ENCODE measurements at places on chromosomes 5 and 9. TPM values are rescaled to one million over a fixed set of nuclear protein-coding genes. Genes with fewer than 3 reads are reported as not detected.

The IFNA13 gene
- not detected for total RNA-seq

The SAPCD2 gene
- 0.39 TPM for total RNA-seq

GRCh38 chr5:150485693-150486401 is 22.1 kb upstream of the NDST1 start:
- peak; percentile 53 for DNase-seq

GRCh38 chr5:138574744-138575193 is 432 bp downstream of the HSPA9 start:
- DNase-seq, result no peak

DNA sequence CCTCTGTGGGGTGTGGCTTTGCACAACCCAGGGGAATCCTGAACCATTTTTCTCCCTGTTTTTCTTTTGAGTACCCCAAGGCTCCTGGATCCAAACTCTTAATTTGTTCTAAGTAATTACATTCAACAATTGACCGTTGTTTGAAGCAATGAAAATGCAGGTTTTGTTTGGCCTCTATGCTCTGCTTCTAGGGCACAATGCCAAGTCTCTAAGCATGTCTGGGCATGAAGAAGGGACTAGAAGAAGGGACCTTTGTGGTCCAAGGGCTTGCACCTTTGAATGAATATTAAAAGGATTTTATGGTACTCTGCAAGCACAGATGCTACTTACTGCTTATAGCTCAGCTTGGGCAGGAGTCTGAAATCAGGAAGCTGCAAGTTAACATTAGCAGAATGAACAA is 6.6 kb upstream of the ENC1 start:
- no peak for DNase-seq

GRCh38 chr5:127981498-127981897 is 102.1 kb upstream of the SLC12A2 start:
- no peak for DNase-seq

GRCh38 chr5:149537374-149537975 is 13.8 kb downstream of the CSNK1A1 start:
- DNase-seq, result no peak

- peak; percentile 80 for DNase-seq
Observed at GRCh38 chr5:14155075-14155474, 11.9 kb downstream of the TRIO start.

- no peak for DNase-seq
Observed at GRCh38 chr9:137306066-137306849, 4.2 kb upstream of the NRARP start.

DNA sequence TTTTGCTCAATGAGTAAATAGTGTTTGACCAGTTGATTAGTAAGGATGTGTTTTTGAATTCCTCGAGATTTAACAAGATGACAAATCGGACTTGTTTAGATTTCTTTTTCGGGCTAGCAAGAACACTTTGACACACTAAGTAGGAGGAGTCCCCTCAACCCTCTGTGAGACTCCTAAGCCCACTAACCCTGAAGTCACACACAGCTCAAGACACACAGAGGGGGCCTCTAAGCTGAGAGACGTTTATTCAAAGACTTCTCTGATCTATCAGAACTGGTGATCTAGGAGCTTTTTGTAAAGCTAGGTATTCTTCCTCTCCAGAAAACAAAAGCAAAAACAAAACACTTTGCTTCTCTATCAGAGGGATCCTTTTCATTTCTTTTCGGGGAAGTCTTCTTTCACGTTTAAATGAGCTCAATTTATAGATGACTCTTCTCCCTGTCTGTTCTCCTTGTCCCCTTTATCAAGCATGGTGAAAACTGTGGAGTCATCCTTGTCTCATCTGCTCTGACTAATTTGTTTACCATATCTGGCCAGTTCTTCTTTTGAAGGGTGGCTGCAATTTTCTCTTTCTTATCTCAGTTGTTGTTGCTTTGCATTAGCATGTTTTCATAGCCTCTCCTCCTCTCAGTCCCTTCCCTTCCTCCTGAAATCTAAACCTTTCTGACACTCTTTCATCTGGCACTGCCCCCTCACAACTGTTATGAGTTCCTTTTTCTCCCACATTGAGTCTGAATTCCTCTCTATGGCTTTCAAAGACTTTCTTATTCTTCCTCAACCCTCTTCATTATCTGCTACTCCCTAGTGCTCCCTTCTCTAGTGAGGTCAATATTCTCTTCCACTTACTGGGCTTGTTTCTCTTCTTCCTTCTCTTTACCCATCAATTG is 68.5 kb upstream of the RAI14 start:
- DNase-seq, result no peak

- DNase-seq, result no peak
Observed at GRCh38 chr5:64292611-64293215, 127.1 kb downstream of the RNF180 start.

DNA sequence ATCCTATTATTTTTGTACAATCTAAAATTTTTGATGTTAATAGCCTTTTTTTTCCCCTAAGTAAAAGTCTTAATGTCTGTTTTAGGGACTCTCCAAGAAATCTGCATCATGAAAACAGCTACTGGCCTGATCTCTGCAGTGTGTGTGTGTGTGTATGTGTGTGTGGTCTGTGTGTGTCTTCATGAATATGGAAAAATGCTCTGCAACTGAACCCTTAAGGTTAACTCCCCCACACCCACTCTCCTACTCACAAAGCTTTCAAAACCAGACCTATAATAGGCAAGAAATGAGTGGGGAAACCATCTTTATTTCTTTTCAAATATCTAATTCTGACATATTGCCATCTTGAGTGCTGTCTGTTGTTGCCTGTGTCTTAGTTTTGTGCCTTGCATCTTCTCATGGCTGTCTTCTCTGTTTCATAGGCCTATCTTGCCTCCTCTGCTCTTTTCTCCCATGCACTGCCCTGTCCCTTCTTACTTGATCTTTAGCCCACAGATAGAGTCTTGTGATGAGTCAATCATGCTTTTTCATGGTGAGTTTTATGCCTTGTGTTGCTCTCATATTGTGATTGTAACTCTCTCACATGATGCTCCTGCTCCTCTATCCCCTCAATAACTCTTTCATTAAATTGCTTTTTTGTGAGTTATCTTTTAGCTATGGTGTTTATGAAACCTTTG is 68.3 kb downstream of the CHSY3 start:
- no peak for DNase-seq

The ZFP37 gene
- 3.6 TPM for total RNA-seq

The CNTNAP3 gene
- 0.94 TPM for total RNA-seq

The PCDHGA6 gene
- total RNA-seq, result 2.5 TPM

DNA sequence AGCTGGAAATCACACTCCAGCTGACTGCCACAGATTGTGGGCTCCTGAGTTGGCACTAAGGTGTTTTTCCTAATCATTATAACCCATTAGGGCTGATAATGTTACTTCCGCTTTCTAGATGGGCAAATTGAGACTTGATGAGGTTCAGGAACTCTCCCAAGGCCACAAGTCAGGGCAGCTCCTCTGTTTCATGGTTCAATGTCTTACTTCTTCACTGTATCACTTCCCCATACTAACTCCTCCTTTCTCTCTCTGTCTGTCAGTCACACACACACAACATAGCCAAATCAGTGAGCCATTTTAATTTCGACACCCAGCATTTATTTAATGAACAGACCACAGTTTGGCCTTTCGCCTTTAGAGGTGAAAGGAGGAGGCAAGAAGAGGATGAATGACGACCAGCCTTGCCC is 17.8 kb upstream of the TRAF1 start:
- DNase-seq, result peak; percentile 86

GRCh38 chr5:95283761-95284571 is 928 bp downstream of the MCTP1 start:
- DNase-seq, result peak; percentile 43

DNA sequence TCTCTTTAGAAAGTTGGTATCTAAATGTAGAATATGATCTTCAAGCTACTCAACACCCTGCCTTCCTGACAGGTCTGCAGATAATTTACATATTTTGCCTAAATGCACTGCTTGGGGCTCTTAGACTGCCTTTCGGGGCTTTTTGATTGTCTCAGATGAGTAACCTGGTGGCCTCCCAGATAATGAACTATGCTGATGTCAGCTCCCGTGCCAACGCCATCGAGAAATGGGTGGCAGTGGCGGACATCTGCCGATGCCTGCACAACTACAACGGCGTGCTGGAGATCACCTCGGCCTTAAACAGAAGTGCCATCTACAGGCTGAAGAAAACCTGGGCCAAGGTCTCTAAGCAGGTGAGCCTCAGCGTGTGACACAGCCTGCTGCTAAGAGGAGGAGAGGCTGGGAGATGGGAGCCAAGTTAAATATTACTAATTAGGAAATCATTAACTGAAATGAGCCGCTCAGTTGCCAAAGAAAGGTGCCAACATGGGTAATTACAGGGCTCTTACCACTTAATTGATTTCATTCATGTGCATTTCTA is 20.8 kb upstream of the CKMT2 start:
- peak; percentile 38 for DNase-seq

DNA sequence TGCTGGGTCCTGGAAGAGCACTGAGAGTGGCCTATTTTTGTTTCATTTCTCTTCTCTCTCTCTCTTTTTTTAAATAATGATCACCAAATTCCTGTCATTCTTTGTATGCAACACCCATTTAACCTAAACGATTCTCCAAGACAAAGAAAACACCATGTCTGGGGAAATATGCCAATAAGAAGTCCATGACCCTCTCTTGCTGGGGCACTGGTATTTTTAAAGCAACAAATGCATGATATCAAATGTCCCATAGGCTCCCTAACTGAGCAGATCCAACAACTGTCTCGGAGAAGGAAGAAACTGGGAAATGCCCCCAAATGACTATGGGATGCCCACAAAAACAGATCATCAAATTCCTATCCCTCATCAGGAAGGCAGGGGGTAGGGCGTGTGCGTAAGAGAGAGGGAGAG is 567.4 kb downstream of the CCDC171 start:
- DNase-seq, result no peak

- no peak for DNase-seq
Observed at GRCh38 chr5:14716755-14717752, 52.5 kb downstream of the OTULIN start.

DNA sequence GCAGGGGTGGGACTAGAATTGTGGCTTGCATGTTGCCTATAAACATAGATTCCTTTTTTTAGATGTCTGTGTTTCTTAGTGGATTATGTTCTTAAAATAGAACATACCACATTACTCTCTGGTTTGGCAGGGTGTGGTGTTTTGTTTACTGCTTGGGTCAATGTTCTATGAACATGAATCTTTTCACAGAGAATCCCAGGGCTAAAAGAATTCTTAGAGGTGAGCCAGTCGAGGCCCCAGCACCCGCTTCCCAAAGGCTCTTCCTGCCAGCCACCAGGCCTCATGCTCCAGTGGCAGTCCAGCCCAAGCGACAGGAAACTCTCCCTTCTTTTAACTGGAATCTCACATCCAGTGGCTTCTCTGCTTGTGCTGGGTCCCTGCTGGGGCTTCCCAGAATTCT is 126.6 kb downstream of the C9orf152 start:
- no peak for DNase-seq

The UBAC1 gene
- total RNA-seq, result 32.4 TPM

The ORM2 gene
- not detected for total RNA-seq

The PSD2 gene
- 0.17 TPM for total RNA-seq

GRCh38 chr9:12753931-12754330 is 20.9 kb upstream of the LURAP1L start:
- DNase-seq, result no peak

DNA sequence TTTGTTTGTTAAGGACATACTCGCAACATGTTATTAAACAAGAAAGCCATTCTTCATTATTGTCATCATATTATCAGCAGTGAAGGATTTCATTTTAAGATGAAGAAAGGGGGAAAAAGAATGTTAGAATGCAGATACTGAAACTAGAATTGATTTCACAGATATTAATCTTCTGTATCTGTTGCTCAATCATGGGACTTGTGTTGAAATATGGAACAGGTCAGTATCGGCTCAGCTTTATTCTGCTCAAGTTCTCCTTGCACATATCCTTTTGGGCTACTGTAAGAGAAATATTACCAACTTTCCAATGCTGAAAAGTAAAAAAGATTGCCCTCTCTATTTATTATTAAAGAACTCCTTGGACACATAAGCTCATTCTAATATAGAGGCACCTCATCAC is 13.8 kb upstream of the ANXA1 start:
- no peak for DNase-seq

DNA sequence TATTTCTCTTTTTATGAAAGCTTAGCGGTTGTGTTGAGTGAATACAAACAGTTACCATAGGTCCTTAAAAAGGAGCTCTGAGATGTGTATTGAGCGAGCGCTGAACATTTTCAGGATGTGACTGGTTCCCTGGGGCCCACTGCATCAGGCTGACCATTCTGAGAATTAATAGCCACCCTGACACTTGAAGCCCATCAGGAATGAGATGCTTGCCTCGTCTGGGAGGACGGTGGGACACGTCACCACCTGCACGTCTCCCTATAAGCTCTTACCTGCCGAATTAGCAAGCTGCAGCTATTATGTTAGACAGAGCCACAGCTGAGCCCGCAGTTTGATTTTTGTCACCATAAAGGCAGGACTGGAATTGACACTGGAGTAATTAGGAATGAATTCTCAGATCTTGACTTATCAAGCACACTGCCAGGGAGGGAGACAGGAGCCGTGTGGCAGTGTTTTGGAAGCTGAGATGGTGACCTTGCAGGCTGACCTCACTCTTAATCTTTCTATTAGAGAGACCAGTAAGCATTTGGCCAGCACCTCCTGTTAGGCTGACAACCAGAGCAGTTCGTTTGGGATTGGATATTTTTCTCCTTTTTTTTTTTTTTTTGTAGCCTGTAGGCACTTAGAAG is 373.1 kb upstream of the WWC1 start:
- DNase-seq, result no peak
